IMR-90 (cell line): ENCODE measurements at places on chromosomes 1 and 21. TPM values are rescaled to one million over a fixed set of nuclear protein-coding genes. Genes with fewer than 3 reads are reported as not detected.

DNA sequence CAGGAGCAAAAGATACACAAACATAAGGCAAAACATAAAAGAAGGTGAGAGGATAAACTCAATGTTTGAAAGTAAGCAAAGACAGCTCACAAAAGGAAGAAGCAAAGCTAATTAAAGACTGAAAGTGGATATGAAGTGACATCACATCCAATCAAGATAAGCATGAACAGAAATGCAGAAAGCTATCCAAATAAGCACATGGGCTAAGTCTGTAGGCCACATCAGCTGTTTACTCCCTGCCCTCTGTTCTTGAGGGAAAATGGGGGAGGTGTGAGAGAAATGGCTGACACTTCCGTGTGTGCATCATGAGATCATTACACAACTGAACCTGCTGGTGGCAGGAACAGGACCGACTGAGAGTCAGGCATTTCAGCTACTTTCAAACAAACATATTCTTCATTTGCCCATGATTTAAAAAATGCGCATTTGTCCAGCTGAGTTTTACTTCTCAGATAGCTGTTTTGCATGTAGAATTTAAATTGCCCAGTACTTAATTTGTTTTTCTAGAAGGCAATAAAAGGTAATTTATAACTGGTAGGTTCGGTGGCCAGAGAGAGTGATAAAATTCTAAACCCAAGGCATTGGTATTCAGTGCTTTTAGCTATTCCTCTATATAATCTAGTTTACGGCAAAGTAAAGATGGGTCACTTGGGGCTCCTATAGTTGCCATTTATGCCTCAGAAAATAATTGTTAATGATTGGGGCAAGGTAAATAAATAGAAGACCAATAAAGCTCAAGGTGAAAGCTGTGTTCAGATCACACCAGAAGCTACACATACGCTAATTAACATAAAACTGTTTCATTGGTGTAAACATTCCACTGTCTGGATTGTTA lies 27.2 kb upstream of the MAN1A2 start:
- peak; percentile 83 for DNase-seq

PEAR1 gene
- 2.0 and 2.8 TPM in 2 replicates for total RNA-seq

NHLH1 gene
- not detected in 2 replicates for total RNA-seq

C1orf56 gene
- 0.54 and 0.83 TPM in 2 replicates for total RNA-seq

PRRX1 gene
- 65.4 and 82.8 TPM in 2 replicates for total RNA-seq

GRCh38 chr1:35466120-35466519 lies 91.1 kb downstream of the KIAA0319L start:
- DNase-seq, result no peak

GRCh38 chr1:8415526-8416278 lies 97.8 kb downstream of the SLC45A1 start:
- no peak for DNase-seq

DNA sequence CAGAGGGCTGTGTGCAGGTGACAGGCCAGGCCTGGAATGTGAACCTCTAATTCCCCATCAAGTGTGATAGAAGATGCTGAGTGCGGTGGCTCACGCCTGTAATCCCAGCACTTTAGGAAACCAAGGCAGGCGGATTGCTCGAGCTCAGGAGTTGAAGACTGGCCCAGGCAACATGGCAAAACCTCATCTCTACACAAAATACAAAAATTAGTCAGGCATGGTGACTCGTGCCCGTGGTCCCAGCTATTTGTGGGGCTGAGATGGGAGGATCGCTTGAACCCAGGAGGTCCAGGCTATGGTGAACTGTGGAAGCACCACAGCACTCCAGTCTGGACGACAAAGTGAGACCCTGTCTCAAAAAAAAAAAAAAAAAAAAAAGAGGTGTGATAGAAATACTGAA lies 40.1 kb upstream of the PUM1 start:
- DNase-seq, result peak; percentile 23

DNA sequence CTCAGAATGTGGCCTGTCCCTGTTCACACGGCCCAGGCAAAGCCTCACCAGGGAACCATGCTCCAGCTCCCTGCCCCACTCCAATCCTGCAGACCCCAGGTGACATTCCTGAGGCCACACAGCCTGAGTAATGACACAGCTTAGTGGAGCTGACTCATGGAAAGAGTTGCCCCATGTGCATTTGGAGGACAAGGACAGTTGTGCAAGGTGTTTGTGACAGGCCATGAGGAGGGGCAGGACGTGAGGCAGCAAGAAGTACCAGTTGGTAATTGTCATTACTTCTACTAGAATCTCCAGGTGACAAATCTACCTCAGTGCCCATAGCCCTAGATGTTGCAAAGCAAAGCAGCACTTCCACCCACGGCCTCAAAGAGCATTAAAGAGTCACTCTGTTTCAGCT lies 15.2 kb downstream of the PRR9 start:
- DNase-seq, result no peak

ST6GALNAC5 gene
- total RNA-seq, result 2.8 and 3.4 TPM in 2 replicates

GRCh38 chr1:116808200-116808847 lies 54.1 kb downstream of the CD2 start:
- no peak for DNase-seq

- DNase-seq, result no peak
Measured at GRCh38 chr1:89529196-89529595, 4.6 kb downstream of the LRRC8B start.

DNA sequence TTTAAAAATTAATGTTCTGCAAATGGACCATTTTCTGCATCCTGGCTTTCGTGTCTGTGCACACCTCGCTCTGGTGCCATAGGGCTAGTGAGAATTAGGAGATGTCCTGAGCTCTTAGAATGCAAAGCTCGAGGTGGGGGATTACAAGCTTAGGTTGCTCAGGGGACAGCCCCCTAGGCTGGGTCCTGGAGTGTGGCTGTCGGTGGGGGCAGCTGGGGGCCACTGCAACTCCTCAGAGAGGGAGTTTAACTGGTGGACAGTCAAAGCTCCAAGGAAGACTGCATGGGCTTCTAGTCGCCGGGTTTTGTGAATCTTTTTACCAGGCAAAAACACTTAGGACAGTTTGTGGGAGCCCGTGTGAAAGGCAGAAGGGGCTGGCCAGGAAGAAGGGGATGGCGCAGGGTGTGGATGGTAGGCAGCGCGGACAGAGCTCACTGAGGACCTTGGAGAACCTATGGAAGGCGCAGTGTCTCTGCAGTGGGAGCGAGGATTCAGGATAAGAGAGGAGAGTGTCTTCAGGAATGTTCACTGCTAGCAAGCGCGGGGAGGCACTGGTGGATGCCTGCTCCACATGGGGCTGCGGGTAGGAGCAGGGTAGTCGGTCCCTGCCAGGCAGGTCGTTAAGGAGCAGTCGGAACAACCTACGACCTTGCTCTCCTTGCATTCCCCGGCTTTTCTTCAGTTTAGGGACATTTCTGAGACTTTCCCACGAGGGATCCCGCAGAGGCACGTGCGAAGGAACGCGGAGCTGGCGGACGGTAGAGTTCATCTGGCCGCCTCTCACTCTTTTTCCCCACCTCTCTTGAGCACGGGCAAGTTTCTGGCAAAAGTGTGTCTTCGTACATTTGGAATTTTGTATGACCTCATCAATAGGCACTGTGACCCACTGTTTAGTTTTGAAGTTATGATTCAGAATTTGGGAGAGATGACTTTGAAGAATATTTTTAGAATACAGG lies 12.9 kb upstream of the KCNE1 start:
- DNase-seq, result peak; percentile 84

LCE1F gene
- total RNA-seq, result not detected in 2 replicates

DNA sequence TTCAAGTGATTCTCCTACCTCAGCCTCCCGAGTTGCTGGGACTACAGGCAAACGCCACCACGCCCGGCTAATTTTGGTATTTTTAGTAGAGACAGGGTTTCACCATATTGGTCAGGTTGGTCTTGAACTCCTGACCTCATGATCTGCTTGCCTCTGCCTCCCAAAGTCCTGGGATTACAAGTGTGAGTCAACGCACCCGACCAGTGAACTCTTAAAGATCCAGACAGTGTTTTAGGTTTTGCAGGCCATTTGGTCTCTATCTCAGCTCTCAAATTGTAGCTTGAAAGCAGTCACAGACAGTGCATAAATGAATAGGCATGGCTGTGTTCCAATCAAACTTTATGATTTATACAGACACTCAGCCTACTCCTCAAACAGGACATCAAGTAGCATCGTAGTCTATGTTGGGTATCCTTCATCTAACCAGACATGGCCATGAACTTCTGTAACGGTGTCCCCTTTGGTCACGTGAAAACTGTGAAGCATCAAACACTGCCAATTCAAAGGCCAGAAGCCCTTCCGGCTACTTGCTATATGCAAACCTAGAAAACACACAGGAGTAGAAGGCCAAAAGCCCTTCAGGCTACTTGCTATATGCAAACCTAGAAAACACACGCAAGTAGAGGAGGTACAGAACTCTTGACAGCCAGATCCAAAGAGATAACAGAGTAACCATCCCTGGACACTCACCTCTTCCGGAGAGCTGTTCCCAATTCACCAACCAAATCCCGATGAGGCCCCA lies 3.1 kb downstream of the FUCA1 start:
- no peak for DNase-seq

DNA sequence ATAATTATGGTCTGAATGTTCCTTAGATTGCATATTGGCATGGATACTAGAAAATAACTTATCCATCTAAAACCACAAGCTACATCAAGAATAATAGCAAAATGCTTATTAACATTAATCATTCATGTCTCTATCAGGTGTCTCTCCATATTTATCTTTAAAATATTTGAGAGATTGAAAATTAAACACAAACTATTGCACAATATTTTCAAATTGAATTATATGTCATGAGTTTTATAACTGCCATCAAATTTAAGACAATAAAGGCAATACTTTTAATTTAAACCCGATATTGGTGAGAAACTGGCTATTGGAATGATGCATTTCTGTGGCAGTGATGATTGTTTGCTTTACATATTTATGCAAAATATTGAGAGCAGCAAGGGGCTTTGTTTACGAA lies 1506.8 kb upstream of the B3GALT2 start:
- no peak for DNase-seq

- DNase-seq, result no peak
Measured at GRCh38 chr1:165014753-165015152, 341.8 kb downstream of the LMX1A start.

COL8A2 gene
- total RNA-seq, result 0.54 and 0.56 TPM in 2 replicates

GRCh38 chr1:73161418-73161817 lies 879.1 kb upstream of the NEGR1 start:
- no peak for DNase-seq

GRCh38 chr1:3504151-3504821 lies 49.8 kb downstream of the ARHGEF16 start:
- peak; percentile 89 for DNase-seq

DNA sequence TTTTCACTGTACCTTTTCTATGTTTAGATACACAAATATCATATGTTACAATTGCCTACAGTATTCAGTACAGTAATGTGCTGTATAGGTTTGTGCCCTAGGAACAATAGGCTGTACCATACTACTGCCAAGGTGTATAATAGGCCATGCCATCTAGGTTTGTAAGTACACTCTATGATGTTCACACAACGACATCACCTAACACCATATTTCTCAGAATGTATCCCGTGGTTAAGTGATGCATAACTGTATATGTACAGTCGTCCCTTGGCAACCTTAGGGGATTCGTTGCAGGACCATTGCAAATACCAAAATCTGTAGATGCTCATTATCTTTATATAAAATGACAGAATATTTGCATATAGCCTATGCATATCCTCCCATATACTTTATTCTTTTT lies 5.8 kb upstream of the SSR2 start:
- no peak for DNase-seq

GRCh38 chr1:33050221-33051076 lies 13.8 kb upstream of the AK2 start:
- peak; percentile 86 for DNase-seq

GRCh38 chr1:34371829-34372532 lies 195.3 kb downstream of the C1orf94 start:
- no peak for DNase-seq

DNA sequence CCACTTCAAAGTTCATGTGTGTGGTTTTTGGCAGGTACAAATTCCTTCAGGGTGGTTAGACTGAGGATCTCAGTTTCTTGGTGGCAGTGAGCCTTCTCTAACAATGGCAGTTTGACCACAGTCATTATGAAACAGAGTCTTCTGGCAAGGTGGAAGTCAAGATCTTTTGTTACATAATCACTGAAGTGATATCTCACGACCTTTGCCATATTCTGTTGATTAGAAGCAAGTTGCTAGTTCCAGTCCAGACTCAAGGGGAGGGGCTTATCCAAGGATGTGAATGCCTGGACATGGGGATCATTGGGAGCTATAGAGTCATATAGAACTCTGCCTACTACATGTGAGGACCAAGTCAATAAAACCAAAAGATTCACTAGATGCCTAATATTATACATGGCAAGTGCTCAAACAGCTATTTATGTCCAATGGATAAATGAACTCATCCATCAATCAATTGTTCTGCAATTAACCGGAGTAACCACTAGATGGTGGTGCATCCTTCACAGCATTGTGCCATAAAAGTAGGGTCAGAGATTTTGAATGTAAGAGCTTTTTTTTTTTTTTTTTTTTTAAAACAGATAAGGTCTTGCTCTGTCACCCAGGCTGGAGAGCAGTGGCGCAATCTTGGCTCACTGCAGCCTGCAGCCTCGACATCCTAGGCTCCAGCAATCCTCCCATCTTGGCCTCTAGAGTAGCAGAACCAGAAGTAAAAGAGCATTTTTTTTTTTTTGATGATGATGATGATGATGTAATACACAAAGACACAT lies 131.9 kb downstream of the CRB1 start:
- DNase-seq, result peak; percentile 51

- peak; percentile 33 for DNase-seq
Measured at GRCh38 chr1:161021970-161022353, 1.0 kb upstream of the F11R start.

- DNase-seq, result no peak
Measured at GRCh38 chr1:177012342-177012925, 152.1 kb downstream of the ASTN1 start.

- DNase-seq, result no peak
Measured at GRCh38 chr1:212244441-212244840, 40.8 kb upstream of the PPP2R5A start.

- no peak for DNase-seq
Measured at GRCh38 chr1:171841931-171842761, 848 bp downstream of the DNM3 start.

- DNase-seq, result no peak
Measured at GRCh38 chr1:206025283-206025820, 1.7 kb upstream of the CTSE start.
